Left kidney (tissue), 8 donors: ENCODE measurements at places on chromosomes 1 and 21. TPM values are rescaled to one million over a fixed set of nuclear protein-coding genes. Genes with fewer than 3 reads are reported as not detected.

DNA sequence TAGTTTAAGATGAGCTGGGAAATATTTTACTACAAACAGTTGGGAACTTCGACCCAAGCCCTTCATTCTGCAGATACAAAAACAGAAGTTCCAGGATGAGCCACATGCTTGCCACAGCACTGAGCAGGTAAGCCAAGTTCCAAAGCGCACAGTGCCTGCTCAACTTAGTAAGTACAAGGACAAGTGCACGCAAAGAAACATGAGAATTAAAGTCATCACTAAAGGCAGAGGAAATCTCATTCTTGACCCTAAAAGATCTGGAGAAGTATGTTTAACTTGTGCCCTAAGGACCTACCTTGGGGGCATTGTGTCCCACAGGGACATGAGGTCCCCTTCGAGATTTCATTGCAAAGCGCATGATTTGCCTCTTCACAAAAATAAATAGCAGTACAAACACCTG is 1.2 kb upstream of the UBAP2L start:
- DNase-seq = peak; percentile 18

DNA sequence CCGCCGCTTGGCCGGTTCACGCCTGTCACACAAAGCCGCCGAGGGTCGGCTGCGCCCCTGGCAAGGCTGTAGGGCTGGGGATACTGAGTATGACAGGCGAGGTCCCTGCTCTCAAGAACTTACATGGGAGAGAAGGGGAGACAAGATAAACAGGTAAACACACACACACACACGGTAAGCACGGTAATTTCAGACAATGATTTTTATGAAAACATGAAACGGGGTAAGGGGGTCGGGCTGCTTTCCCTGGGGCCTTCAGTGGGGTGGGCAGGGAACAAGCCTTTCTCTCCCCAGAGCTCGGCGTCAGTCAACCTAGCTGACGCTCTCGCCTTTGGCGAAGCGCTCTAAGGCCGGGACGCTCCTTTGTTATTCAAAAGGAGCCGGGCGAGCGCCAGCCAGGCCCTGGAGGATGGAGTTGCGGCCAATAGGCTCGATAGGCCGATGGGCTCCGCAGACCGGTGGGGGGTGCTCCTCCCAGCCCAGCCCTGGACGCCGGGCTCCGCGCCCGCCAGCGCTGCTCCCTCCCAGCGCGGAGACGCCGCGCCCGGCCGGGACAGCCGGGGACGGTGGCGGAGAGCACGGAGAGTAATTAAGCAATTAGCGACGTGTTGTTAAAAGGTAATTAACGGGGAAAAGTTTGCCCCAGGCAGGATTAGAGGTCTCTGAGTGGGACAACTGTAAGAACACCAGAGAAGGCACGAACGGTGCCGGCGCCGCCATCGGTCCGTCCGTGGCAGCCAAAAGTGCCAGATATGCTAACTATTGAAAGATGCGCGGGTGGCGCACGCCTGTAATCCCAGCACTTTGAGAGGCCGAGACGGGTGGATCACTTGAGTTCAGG is 950 bp upstream of the INKA2 start:
- DNase-seq = no peak

DNA sequence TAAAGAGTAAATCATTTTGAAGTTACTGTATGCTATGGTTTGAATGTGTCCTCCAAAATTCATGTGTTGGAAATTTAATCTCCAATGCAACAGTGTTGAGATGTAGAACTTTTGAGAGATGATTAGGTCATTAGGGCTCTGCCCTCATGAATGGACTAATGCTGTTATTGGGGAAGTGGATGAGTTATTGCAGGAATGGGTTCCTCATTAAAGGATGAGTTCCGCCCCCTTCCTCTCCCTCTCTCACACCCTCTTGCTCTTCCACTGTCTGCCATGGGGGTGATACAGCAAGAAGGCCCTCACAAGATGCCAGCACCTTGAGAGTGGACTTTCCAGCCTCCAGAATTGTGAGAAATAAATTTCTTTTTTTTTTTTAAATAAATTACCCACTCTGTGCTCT is 97.6 kb downstream of the ATP1A1 start:
- DNase-seq = no peak

DNA sequence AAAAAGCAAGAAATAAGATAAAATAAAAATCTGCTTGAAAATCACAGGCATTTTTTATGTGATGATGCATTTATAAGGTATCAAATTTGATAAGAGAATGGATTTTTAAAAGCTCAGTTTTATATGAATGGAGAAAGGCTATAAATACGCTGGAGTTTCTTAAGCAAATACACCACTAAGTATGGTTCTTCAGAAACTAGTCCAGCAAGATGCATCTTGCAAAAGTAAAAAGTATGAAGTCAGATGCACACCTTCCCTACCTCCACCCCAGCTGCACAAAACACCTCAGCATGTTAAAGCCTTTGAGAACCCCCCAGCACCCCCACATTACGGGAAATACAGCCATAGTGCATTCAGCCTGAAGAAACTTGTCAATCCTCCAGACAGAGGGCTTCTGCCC is 143.1 kb upstream of the PROX1 start:
- no peak for DNase-seq

DNA sequence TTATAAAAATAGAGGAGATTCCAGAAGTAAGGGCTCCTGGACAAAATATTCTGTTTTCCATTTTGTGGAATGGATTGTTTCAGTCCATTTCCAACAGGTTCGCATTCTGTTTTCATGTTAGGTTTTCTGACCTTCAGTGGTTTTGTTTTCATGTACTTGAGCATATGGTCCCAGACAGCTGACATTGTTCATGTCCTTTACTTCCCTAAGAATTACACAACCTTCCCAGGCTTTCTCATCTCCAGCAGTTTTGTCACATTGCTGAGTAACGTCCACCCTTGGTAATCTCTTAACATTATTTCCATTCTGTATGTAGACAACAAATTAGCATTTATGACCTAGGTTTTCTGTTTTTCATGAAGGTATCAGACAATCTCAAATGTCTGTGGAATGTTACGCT is 21.0 kb upstream of the ERRFI1 start:
- no peak for DNase-seq

- DNase-seq = no peak
These were observed 78.4 kb downstream of the SMYD3 start for GRCh38 chr1:246428542-246429308.

GRCh38 chr1:68149907-68150306 is 82.4 kb downstream of the WLS start:
- DNase-seq = no peak

DNA sequence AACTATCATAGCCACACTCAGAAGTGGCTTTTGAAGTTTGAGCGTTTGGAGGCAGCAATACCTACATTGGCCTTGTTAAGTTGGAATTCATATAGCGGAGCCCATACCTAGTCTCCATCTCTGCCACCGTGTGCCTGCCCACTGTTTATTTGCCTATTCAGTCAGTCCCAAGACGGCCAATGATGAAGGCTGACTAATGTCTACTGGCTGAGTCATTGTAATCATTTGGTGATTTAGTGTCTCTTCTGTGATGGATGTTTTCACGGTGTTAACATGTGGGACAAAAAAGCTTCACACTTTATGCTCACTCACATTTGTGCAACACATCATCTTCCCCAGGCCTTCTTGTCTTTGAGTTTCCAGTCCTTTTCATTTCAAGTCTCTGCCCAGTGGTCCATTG is 92.6 kb upstream of the PBX1 start:
- no peak for DNase-seq

DNA sequence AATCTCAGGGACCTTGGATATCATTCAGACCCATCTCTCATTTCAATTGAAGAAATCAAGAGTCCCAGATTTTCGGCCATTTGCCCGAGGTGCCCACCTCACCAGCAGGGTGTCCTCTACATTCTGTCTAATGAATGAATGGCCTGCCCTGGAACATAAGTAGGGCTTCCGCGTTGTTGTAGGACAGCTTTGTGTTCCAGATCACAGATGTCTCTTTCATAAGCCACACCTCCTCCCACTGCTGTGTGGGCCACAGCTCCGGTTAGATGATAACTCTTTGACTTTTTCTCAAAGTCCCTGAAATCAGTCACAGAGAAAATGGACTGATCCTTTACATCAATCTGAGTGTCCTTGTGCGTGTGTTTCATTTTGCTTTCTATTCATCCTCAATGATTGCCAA is 144.4 kb downstream of the RGS7 start:
- DNase-seq = no peak

GRCh38 chr1:4053774-4054173 is 153.7 kb upstream of the C1orf174 start:
- no peak for DNase-seq

DNA sequence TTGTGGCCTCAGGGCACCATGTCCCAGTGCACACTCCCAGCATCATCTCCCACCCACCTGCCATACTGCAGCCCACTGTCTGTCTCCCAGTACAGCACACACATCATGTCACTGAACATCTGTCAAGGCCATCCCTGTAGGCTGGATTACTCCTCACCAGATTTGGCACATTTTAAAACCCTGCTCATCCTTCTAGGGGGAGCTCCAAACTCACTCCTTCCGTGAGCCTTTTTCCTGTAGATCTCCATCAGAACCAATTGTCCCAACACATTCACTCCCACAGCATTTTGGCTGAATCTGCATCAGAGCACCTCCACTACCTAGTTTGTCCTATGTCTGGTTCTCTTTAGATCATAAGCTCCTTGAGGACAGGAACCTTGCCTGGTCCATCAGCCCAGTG is 58.6 kb upstream of the GRIK3 start:
- no peak for DNase-seq

GRCh38 chr1:3459940-3460671 is 5.6 kb downstream of the ARHGEF16 start:
- DNase-seq = no peak

Gene LRRC71
- 0.83 TPM for polyA plus RNA-seq

Gene TMOD4
- 1.7 TPM for polyA plus RNA-seq

Gene LCE2C
- polyA plus RNA-seq = not detected

Gene SH3BGR
- polyA plus RNA-seq = 4.3 TPM

Gene FNBP1L
- polyA plus RNA-seq = 136 TPM

Gene SYNC
- polyA plus RNA-seq = 1.2 TPM

Gene MMEL1
- 1.6 TPM for polyA plus RNA-seq
